ENCODE measurements at places on chromosomes 11 and 22.

DNA sequence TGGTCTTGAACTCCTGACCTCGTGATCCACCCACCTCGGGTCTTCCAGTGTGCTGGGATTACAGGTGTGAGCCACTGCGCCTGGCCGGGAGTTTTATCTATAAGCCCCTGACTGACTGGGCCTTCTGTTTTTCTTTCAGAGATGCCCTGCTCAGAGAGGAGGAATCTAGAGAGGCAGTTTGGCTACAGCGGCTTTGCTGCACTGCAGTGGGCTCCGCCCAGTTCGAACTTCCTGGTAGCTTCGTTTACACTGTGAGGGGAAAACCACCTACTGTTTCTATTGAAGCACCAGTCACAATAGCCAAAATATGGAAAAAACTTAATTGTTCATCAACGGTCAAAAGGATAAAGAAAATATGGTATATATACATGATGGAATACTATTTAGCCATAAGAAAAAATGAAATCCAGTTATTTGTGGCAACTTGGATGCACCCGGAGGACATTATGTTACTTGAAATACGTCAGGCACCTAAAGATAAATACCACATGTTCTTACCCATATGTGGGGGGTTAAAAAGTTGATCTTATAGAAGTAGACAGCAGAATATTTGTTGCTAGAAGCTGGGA lies 31.9 kb upstream of the FAM181B start:
- DNase-seq = no peak

- no peak for DNase-seq
Measured at GRCh38 chr11:62152245-62153086, 28.7 kb downstream of the INCENP start.

DNA sequence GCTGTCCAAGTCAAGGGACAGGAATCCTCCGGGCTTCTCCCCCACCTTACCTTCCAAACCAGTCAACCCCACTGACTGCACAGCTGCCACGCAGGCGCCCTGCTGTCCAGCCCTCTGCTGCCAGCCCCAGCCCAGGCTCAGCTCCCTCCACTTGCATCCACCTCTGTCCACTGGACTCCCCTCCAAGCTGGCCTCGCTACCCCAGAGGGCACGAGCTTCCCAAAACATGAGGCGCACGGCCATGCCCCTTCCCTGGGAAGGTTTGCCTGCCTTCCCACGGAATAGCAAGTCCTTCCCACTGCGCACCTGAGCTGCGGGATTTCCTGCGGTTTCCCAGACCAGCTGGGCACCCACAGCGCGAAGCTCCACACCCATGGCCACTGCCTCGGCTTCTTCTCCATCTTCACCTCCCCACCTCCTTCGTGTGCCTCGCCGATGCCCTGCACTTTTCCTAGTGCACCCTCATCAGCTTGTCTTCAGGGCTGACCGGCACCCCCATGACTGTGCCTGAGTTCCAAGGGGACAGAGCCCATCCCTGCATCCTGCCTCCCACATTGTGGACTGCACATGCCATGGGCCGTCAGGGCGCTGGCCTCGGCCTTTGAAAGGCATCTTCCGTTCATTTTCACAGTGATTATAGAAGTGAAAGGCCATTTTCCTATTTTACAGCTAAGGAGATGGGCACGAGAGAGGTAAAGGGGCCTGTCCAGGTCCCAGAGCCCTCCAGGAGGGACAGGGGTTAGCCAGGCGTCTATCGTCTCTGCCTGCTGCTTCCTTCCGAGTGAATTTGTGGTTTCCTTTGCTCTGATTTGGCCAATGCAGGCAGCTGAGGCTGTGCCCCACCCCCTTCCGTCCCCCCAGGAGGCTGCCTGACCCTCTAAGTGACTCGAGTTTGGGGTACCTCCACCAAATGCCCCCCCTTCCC lies 16.4 kb downstream of the IFITM10 start:
- no peak for DNase-seq

- no peak for DNase-seq
Measured at GRCh38 chr11:97007283-97007682, 617.5 kb downstream of the JRKL start.

GRCh38 chr22:38249803-38250642 lies 22.8 kb downstream of the TMEM184B start:
- DNase-seq = no peak

GRCh38 chr11:90818196-90818745 lies 595.4 kb upstream of the CHORDC1 start:
- no peak for DNase-seq

GRCh38 chr11:59173964-59174663 lies 2.2 kb downstream of the DTX4 start:
- DNase-seq = no peak

GRCh38 chr11:47248304-47248663 lies 330 bp downstream of the ACP2 start:
- no peak for DNase-seq

DNA sequence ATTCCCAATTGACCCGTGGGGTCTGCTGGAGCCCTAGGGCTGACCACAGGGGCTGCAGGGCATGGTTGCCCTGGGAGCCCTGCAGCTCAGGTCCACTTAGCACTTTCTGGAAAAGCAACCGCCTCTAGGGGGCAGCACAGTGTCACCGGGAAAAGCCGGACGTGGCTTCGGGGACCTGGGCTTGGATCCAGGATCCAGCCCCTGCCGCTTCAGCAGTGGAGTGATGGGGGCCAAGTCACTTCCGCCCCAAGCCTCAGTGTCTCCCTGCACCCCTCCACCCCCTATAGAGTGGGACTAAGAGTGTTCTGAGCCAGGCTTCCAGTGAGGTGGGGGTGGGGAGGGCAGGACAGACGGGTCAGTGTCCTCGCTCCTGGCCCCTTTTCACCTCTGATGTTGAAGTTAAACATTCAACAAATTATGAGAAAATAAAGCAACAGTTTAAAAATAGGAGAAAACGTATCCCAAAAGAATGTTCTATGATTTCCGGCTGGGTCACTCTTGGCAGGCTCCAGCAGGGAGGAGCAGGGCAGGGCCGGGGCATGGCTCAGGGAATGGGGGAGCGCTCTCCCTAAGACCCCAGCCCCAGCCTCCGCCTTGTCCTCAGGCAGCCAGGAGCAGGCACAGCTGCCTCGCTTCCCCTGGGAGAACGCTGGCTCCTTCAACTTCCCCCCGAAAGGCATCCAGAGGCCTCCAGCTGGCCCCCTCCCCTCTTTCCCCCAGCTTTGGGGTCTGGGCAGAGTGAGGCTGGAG lies 96.5 kb upstream of the FGF3 start:
- DNase-seq = peak; percentile 30

- no peak for DNase-seq
Measured at GRCh38 chr11:71391796-71392195, 56.4 kb downstream of the DHCR7 start.

- no peak for DNase-seq
Measured at GRCh38 chr11:115974703-115975102, 470.5 kb upstream of the CADM1 start.

DNA sequence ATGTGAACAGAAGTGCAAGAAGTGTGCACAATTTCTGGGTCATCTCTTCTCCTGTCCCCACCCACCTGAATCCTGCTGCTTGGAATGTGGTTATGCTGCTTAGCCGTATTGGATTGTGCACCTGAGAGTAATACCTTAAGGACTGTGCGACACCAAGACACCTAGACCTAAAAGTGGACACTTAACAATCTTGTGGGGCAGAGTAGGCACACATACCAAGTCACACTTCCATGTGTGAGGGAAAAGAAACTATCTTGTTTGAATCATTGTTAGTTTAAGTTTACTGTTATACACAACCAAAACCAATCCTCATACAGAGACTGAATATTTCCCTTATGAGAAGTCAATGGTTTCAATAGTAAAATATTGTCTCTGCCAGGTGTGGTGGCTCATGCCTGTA lies 93.7 kb downstream of the CCDC83 start:
- no peak for DNase-seq

DNA sequence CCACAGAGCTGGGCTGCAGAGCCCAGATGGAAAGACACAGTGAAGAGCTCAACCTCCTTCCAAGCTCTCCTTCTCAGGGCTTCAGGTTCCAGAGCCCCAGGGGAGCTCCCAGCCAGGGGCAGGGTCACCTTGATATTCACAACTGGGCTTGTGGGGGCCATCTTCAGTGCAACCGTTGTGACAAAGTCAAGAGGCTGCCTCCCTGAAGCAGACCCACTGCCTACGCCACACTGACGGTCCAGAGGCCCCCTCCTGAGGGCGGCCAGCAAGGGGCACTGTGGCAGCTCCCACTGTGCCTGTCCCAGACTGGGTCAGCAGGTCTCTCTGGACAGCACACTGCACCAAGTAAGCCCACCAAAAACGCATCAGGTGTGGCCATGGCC lies 84.1 kb downstream of the DGCR2 start:
- DNase-seq = no peak

DNA sequence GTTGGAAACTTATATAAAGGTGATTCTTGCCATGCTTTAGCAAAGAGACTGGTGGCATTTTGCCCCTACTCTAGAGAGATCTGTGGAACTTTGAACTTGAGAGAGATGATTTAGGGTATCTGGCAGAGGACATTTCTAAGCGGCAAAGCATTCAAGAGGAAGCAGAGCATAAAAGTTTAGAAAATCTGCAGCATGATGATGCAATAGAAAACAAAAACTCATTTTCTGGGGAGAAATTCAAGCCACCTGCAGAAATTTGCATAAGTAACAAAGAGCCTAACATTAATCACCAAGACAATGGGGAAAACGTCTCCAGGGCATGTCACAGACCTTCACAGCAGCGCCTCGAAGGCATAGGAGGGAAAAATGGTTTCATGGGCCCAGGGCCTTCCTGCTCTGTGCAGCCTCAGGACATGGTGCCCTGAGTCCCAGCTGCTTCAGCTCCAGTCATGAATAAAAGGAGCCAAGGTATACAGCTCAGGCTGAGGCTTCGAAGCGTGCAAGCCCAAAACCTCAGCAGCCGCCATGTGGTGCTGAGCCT lies 83.4 kb downstream of the MRTFA start:
- DNase-seq = no peak

GRCh38 chr11:10809373-10810160 lies 841 bp upstream of the EIF4G2 start:
- peak; percentile 29 for DNase-seq

- DNase-seq = no peak
Measured at GRCh38 chr11:126502982-126503381, 147.5 kb downstream of the ST3GAL4 start.

GRCh38 chr11:8314916-8315315 lies 51.2 kb upstream of the LMO1 start:
- DNase-seq = no peak

DNA sequence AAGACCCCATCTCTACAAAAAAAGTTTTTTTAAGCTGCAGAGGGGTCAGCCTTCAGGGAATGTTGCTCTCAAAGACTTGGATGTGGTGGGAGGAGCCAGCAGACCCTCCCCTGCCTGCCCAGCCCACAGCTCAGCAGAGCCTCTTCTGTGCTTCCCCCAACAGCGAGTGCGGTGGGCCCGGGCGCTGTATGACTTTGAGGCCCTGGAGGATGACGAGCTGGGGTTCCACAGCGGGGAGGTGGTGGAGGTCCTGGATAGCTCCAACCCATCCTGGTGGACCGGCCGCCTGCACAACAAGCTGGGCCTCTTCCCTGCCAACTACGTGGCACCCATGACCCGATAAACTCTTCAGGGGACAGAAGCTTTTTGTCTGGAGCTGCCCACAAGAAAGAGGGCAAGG lies 10.5 kb downstream of the TMA7B start:
- no peak for DNase-seq

DNA sequence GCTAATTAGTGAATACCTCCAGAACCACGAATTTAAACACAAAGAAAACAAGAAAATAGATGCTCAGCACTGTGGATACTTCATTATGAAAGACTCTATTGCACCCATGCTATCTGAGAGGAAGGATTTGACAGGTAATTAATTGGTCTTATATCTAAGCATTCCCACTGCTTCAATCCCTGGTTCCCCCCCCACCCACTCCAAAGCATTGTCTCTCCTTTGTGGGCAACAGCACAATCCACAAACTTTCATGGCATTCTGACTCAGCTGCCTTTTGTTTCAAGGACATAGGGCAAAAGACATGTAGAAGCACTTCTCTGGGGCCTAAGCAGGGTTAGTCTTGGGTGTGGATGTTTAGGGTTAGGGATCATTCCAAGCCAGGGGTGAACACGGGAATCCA lies 551.4 kb downstream of the BUD13 start:
- DNase-seq = no peak

GRCh38 chr11:91133361-91133760 lies 910.5 kb upstream of the CHORDC1 start:
- no peak for DNase-seq

GRCh38 chr11:74043450-74043849 lies 34.6 kb upstream of the UCP3 start:
- no peak for DNase-seq

DNA sequence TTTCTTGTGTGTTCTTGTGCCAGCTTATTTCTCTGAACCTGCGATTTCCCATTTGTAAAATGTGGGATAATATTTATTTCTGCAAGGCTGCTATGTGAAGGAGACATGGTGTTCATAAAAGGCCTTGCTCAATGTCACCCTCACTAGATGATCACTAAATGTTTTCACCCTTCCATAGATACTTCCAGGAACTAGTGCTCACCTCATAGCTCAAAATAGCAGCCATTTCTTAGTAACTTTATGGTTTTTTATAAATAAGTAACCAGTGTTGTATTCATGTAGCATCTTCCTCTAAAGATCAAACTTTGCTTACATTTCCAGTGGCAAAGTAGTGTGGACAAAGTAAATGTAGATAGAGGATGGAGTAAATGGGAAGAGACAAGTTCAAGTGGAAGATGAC lies 23.8 kb downstream of the SYTL2 start:
- no peak for DNase-seq

DNA sequence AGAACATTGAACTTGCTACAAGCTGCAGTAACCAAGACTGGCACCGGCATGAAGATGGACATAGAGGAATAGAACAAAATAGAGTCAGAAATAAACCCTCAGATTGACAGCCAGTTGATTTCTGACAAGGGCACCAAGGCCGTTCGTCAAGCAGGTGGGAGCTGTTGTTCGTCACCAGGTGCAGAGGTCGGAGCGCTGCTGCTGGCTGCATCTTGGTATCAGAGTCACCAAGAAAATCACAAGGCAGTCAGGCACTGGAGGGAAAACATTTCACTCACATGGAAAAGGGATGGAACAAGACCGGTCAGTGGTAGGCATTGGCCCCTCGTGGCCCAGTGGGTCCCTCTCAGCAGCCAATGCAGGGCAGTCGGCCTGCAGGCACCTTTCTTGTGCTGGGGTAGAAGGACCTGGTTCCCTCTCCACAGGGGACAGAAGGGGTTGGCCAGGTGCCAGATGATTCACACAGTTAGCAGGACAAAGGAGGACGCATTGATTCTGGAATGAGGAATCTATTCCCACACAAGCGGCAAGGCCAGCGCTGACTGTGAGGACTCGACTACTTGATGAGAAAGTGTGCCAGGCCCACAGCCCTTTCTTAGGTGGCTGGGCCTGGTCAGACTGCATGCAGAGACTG lies 115.8 kb upstream of the FGF3 start:
- DNase-seq = no peak

GRCh38 chr11:30326114-30326778 lies 3.3 kb downstream of the ARL14EP start:
- DNase-seq = no peak

DNA sequence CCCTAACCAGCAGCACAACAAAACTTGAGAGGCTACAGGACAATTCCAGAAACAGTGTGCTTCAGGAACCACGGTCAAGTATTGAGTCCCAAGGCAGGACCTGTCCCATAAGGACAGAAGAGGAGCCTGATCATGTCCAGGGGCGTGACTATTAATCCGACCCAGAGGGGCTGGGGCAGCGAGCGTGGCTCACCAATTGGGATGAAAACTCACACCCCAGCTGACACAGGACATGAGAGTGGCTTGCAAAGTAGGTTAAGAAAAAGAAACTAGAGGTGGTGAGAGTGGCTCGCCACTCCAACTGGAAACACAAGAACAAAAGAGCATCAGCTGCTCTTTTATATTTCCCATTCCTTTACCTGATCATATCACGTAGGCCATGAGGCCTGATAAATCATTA lies 16.0 kb upstream of the FEZ1 start:
- DNase-seq = no peak

GRCh38 chr22:31876156-31876920 lies 68.0 kb upstream of the YWHAH start:
- no peak for DNase-seq

All from NCI-H2029 (cell line).